Hippocampal formation (tissue), 2 donors: ENCODE measurements at places on chromosomes 5 and 9.

GRCh38 chr5:110070836-110071235 lies 381.1 kb downstream of the MAN2A1 start:
- DNase-seq = no peak

- no peak for DNase-seq
Observed at GRCh38 chr5:151662805-151663204, 23.9 kb downstream of the SPARC start.

DNA sequence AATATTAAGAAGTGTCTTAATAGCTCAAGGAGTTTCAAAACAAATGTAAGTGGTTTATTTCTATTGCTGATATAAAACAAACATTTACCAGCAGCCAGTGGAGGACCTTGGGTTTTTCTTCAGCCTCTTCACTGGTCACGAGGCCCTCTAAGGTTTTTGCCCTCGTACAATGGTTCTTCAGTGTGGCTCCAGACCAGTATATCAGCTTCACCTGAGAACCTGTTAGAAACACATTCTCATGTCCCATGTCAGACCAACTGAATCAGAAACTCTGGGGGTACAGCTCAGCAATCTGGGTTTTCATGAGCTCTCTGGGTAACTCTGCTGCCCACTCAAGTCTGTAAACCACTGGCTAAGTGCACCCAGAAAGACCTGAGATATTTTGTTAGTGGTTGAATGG lies 12.9 kb downstream of the WWC1 start:
- no peak for DNase-seq

- no peak for DNase-seq
Observed at GRCh38 chr9:111187376-111187775, 142.6 kb downstream of the OR2K2 start.

DNA sequence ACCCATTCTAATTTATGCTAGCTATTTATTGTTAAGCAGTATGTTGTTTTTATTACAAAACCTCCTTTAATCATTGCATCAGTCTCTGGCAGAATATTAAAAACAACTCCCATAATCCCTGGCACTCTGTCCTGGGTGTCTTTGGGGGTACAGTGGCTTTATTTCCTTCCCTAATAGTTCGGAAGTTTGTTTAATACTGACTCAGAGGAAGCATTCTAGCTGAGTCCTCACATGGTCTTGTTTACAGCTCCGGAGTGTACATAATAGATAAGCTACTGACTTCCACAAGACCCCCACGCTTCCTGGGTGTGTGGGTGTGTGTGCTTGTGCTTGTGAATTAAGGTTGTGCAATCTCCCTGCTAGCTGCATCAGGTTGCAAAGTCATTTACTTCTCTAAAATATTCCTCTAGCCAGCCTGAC lies 149.8 kb upstream of the CDKN2B start:
- peak; percentile 24 for DNase-seq

GRCh38 chr5:76114179-76114851 lies 31.1 kb downstream of the SV2C start:
- no peak for DNase-seq

DNA sequence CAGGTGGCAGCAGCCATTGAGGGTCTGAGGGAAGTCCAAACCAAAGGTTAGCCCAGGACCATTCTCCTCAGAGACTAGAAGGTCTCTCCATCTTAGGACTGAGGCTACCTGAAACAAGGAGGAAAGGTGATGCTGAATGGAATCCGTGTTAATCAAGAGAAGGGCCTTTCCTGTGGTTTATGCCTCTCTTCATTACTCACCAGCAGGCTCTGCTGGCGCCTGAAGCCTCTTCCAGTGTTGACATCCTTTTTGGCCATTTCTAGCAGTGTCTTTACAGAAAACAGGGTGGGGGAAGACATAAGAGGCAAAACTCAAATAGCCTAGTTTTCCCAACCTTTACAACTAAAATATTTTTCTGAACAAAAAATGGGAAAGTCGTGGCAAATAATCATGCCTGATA lies 98.0 kb downstream of the ENC1 start:
- no peak for DNase-seq

DNA sequence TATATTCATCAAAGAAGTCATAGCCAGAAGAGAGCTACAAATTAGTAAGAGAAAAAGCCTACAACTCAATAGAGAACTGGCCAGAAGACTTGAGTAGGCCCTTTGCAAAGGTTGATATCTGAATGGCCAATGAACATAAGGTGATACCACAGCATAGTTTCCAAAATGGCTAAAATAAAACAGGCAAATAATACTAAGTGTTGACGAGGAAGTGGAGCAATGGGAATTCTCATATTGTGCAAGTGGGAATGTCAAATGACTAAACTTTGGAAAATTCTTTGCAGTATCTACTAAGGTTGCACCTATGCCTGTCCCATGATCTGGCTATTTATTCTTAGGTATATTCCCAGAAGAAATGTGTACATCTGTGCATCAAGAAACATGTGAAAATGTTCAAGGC lies 48.3 kb downstream of the BOD1 start:
- no peak for DNase-seq

- no peak for DNase-seq
Observed at GRCh38 chr5:45695804-45696156, 400 bp downstream of the HCN1 start.

DNA sequence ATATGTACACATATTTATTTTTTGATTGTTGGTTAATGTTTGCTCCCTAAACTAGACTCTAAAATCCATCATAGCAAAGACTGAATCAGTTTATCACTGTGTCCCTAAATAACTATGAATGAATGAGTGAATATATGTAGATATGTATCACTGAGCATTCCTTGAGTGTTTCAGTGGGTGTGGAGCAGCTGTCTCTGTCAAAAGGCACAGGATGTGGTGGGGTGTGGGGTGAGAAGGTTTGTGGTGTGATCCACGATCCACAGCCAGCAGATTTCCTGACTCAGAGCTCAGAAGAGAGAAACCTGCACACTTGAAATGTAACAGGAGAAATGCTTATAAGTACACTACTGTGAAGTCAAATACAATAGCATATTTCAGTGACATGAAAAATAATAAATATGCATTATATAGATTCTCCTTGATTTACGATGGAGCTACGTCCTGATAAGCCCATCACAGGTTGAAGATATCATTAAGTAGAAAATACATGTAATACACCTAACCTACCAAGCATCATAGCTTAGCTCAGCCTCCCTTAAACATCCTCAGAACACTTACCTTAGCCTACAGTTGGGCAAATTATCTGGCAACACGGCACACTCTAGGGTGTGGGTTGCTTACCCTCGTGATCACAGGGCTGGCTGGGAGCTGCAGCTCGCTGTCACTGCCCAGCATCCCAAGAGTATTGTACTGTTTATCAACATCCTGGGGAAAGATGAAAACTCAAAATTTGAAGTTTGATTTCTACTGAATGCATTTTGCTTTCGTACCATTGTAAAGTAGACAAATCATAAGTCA lies 287.0 kb downstream of the GAS1 start:
- DNase-seq = no peak

DNA sequence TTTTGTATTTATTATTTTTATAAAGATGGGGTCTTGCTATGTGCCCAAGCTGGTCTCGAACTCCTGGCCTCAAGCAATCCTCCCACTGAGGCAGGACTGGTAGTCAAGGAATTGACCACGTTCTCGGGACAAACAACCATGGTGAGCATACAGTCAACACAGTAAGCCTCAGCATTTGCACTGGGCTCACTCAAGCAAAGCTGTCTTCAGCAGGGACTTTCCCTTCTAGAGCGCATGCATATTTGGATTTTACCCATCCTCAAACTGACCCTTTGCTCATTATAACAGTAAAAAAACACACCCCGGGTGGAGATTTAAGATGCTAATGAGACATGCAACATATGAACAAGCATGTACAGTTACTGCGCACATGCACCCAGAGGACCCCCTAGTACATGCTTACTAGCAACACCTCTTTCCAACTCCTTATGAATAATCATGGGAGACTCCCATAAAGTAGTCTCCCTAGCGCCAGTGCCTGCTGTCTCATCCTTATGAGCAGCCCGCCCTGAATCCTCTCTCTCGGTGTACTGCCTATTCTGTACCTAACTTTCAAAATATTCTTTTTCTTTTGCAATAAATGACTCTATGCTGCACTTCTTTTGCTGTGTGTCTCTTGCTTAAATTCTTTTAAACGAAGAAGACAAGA lies 41.5 kb downstream of the C5orf22 start:
- DNase-seq = no peak

- DNase-seq = no peak
Observed at GRCh38 chr5:173888473-173889131, 453 bp downstream of the CPEB4 start.

DNA sequence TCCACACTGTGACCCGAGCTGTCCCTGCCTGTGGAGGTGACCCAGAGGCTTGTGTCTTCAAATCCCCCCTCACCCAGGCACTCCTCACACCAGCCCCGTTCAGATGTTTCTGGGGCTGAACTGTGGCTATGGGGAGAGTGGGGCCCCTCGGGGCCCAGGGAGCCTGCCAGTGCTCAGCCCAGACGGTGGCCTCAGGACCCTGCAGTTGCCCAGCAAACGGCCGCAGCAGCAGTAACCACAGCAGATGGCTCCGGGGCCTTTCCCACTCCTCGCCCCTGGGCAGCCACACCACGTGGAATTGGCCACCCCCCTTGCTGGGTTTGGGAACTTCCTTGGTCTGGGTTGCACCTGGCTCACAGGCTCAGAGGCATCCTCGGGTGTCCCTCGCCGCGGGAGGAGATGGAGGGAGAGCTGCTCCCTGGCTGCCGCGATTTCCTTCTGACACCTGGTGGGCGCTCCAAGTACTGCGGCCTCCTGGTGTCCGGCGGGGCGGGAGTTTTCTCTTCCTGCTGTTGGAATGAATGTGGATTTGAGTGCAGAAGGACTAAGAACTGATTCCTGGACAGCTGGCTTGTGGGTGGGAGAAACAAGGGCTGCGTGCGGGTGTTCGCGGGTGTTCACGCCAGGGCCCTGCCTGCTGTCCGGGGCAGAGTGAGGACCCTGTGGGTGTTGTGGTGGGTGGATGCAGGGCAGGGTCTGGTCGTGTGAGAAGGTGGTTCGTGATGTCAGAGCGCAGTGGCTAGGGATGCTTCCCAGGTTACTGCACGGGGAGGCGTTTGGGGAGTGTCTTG lies 97.5 kb downstream of the COL5A1 start:
- peak; percentile 55 for DNase-seq
